CD4-positive, alpha-beta T cell treated with Interleukin-4 for 4 hours (primary cell): ENCODE measurements at places on chromosomes 2 and 18.

- no peak for DNase-seq
These were observed 10.2 kb downstream of the ACKR3 start for GRCh38 chr2:236579746-236580315.

- DNase-seq: no peak
These were observed 79.5 kb downstream of the UPP2 start for GRCh38 chr2:158181171-158181570.

DNA sequence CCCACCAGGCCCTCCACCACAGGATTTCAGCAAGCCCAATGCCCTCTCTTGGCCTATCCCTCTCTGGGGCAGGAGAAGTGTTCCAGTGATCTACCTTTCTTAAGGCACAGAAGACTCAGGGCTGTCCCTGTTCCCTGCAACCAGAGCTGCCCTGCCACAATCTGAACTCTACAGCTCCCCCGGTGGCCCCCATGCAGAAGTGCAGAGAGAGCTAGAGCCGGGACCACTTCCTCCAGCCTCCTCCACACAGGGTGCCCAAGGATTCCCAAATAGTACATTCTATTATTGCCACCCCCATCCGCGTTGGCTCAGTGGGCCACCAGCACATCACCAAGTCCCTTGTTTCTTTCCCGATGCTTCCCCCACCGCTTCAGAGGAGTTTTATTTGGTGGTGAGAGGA is 114.8 kb upstream of the PTPRM start:
- no peak for DNase-seq

GRCh38 chr2:182088681-182089320 is 103.1 kb downstream of the PPP1R1C start:
- no peak for DNase-seq

- no peak for DNase-seq
These were observed 458.6 kb upstream of the FSIP2 start for GRCh38 chr2:185279999-185280398.

DNA sequence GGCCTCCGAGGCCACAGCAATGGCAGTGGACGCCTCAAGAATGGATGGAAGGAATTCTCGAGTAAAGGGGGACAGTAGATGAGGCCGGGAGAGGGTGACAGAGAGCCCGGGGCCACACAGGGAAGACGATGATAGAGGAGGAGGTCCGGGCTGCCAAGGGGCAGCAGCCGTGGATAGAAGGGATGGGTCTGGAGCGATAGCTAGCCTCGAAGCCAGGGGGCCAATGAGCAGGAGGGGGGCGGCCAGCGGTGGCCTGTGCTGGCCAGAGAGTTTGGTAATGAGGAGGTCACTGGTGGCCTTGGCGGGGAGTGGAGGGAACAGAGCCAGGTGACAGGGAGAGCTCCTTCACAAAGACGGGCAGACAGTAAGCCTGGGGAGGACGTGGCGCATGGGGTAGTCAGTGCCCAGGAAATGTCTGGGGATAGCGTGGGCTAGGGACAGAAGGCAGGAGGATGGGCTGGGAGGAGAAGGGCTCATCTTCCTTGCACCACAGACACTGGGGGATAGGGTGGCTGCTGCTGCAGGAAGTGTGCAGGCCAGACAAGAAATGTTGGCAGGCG is 87.8 kb upstream of the ASB18 start:
- no peak for DNase-seq

GRCh38 chr2:240226672-240227537 is 86.4 kb upstream of the OTOS start:
- DNase-seq: no peak

DNA sequence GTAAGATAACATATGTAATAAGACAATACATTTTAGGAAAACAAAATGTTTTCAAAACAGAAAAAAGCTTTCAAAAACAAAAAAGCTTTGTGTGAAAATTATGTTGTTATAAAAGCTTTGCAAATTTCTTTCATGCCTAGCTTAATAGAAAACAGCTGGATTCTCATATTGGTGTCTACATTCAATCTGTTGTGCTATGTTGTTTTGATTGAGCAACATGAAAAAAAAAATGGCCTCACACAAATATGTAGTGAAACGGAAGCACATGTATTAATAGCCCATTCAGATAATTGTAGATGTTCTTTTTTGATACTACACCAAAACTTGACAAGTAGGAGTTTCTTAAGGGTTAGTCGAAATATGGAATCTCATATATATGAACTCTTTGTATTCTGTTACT is 197.5 kb downstream of the ZEB2 start:
- DNase-seq: no peak

- DNase-seq: no peak
These were observed 79.6 kb upstream of the B3GNT7 start for GRCh38 chr2:231315896-231316295.

DNA sequence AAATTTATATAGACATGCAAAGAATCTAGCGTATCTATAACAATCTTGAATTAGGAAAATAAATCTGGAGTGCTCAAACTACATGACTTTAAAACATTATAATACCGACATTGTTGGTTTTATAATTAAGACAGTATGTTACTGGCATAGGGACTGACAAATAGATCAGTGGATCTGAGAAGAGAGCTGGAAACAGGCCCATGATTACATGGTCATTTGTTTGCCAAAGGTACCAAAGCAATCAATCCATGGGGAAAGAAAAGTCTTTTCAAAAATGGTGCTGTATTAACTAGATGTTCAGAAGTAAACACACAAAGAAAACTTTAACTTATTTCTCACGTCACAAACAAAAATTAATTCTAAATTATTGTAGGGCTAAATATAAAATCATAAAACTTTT is 124.2 kb downstream of the BCL2L11 start:
- DNase-seq: no peak

GRCh38 chr2:2831633-2832032 is 500.6 kb upstream of the MYT1L start:
- DNase-seq: no peak

- no peak for DNase-seq
These were observed 33.4 kb downstream of the YPEL5 start for GRCh38 chr2:30180226-30180625.

DNA sequence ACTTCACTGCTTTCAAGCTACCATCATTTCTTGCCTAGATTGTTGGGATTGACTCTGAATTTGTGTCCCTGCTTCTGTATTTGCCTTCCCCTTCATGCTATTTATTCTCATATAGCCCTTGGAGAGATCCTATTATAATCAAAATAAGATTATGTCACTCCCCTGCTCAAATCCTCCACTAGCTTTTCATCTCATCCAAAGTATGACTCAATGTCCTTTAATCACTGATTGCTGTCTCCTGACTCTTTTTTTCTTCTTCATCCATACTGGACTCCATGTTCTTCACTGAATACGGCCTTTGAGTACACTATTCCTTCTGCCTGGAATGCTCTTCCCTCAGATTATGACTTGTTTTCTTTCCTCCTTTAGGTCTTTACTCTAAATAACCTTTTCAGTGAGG is 5.0 kb downstream of the RBKS start:
- no peak for DNase-seq

- no peak for DNase-seq
These were observed 420.9 kb upstream of the KCNH7 start for GRCh38 chr2:163259489-163259888.

DNA sequence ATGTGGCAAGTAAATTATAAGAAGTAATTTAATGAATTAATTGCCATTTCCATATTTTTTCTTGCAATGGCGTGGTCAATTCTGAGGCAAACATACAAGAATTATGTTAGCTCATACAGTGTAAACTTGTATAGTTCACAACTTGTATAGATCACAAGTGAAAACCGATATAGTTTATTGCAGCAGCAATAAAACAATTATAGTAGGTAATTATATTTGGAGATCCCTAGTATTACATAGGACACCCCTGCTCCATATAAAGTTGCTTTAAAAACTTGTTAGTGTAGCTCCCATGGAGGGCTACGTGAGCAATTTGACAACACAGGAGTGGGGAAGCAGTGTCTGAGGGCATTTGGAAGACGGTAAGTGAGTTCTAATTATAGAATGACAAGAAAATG is 288.2 kb downstream of the SOCS6 start:
- DNase-seq: no peak

GRCh38 chr2:50556934-50557575 is 474.9 kb downstream of the NRXN1 start:
- DNase-seq: no peak

DNA sequence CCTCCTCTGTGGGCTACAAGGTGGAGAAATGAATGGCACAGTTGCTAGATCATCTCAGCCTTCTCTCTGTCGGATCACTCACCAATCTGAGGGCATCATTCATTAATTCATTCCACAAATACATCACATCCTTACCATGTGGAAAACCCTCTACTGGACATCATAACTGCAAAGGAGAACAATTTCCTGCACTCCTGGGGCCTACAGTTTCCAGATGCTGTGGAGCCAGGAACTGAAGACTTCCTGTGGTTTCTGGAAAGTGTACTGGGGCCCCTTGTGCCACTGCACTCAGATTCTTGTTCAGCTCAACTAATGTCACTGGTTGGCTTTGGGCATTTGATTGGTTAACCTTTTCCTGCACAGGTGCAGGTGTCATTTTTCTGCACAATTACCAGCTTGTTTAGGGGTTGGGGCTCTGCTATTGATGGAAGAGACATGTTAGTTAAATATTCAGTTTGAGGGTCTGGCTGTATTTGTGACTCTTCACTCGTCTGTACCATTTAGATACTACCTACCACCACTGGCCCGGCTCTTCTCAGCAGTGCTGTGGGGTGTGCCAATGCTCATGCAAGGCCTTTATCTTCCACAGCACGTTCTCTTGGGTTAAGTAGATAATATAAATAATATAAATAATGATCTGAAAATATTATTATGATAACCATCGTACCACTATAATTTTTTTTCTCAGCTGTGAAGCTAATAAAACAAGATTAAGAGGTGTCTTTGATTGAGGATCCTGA is 427.3 kb downstream of the TSN start:
- DNase-seq: no peak

DNA sequence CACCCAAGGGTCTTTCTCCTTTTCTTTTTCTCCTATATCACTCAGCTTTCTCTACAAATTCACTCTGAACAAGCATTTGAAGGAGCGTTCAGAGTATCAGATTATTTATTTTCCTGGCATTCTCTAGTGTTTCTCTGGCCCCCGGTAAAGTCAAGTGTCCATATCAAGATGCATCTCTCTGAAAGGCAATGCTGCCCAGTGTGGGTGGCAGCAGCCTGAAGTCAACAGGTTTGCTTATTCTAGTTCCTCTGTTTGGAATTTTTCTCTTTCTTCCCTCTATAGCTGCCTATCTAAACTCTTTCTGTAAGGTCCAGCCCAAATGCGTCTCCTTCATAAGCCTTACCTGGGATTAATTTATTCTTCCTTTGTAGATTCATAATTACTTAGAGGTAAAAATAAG is 526.2 kb upstream of the TNP1 start:
- DNase-seq: no peak

GRCh38 chr18:68830256-68831045 is 32.6 kb downstream of the CCDC102B start:
- no peak for DNase-seq

GRCh38 chr2:161088658-161089350 is 71.4 kb upstream of the TANK start:
- no peak for DNase-seq

GRCh38 chr2:79100285-79100684 is 12.5 kb upstream of the REG1B start:
- DNase-seq: no peak

DNA sequence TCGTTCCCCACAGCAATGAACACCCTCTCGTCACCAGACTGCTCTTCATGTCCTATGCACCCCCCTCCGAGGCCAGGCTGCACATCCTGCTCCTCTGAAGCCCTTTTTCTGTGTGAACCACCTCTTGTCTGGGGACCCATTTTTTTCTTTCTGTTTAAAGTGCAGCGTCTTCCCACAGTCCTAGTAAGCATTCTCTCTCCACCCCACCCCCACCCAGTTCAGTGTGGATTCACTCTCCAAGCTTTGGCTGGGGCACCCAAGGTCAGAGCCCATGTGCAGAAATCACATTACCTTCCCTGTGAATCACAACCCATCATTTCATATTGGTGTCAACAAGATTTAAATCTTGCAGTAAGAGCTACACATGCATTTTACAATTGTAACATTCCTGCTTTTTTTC is 26.4 kb upstream of the PKDCC start:
- no peak for DNase-seq

DNA sequence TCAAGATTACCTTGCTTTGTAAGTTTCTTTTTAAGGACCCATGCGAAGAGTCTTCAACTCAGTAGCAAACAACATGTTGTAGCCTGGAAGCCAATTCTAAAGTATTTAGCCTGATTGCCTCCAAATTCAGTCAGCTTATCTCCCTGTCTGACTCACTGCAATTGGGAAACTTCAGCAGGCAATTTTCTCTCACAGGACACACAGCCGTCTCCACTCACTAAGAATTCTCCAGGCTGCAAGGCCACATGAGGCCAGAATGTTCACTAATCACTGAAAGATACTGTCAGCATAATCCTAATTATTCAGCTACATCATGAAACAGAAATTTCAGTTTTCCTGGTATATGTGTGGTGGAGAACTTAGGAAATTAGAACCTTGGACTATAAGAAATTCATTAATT is 78.1 kb upstream of the PDE1A start:
- no peak for DNase-seq

- DNase-seq: no peak
These were observed 46.2 kb downstream of the IWS1 start for GRCh38 chr2:127479866-127480743.

- DNase-seq: no peak
These were observed 560.6 kb upstream of the ID2 start for GRCh38 chr2:8121022-8121825.

GRCh38 chr2:153268941-153269461 is 209.6 kb downstream of the RPRM start:
- no peak for DNase-seq

GRCh38 chr2:197708331-197708730 is 3.2 kb downstream of the MARS2 start:
- no peak for DNase-seq

DNA sequence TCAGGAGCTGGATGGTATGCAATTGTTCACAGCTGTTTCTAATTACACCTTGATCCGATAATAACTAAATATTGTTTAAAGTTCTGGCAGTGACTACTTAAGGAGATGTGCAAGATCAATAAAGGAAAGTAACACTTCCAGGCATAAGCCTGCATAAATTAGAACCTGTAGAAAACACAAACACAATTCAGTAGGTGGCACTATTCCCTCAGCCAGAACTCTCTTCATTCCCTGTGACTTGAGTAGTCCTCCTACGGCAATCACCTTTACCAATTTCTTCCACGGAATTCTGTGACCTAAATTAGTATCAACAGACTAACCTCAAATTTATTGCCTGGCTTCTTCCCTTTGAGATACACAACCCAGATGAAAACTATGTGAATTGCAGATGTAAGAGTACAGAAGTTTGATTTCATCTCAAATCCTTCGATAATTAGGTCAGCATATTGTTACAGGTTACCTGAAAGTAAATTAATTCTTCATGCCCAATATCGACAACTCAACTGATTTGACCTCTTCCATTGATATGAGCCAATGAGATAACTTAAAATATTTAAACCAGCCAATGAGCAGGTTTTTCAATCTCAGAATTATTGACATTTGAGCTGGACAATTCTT is 137.8 kb downstream of the PID1 start:
- DNase-seq: no peak

DNA sequence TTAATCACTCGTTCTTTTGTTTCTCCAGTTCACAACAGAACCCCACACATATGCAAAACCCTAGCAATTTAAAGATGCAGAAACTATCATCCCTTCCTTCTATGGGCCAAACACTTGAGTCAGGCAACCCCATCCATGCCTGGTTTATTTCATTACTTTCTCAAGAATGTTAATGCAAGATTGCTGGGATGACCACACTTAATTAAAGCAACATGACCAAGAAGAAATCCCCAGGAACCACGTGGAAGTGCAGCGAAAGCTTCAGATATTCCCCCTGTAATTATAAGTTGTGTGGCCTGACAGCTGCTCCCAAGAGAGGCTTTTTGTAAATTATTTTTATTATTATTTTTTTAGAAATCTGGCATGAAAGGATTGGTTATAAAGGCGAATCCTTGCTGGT is 246.2 kb upstream of the ID2 start:
- DNase-seq: no peak
